ENCODE measurements at places on chromosomes 7 and 10.
A peak's percentile ranks its signal among the peaks of the same experiment; 100 is the strongest.

DNA sequence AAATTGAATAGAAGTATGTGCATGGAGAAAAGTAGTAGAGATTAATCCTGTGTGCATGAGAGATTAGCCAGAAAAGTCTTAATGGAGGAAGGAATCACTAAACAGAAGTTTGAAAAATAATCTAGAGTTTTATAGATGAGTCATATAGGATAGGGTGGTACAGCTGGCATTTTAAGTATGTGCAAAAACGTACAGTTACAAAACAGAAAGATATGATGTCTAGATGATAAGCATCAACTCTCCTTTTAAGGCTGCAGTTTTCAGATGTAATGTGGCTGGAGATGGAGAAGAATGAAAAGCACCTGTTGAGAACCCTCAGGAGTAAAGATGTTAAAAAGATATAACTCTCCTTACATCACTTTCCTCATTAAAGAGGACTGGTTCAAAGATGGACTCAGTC, 271.3 kb downstream of the STK31 start:
- DNase-seq: no peak

- DNase-seq: no peak
Measured at GRCh38 chr7:84847790-84848189, 339.1 kb downstream of the SEMA3D start.

- DNase-seq: peak; percentile 68
Measured at GRCh38 chr10:125160856-125161706, 718 bp upstream of the CTBP2 start.

- no peak for DNase-seq
Measured at GRCh38 chr10:101759309-101760247, 16.3 kb downstream of the FGF8 start.

DNA sequence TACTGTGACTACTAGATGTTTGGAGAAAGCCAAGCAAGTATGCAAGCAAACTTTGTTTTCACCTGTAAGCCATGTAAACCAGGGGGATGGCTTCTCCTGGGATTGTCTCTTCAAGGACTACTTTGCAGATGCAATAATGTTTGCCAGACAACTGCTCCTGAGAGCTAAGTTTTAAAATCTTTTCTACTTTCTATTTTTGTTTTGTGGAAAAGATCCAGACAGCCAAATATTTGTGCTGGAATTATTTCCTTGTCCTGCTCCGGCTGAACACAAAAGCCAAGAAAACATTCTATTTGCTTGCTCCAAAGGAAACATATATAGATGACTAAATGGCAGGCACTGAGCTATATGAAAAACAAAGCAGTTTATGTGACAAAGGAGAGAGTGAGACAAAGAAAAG, 51.6 kb downstream of the TFPI2 start:
- DNase-seq: no peak

GRCh38 chr7:4531236-4531635, 150.9 kb upstream of the FOXK1 start:
- no peak for DNase-seq

- no peak for DNase-seq
Measured at GRCh38 chr7:32459788-32460187, 30.4 kb downstream of the LSM5 start.

DNA sequence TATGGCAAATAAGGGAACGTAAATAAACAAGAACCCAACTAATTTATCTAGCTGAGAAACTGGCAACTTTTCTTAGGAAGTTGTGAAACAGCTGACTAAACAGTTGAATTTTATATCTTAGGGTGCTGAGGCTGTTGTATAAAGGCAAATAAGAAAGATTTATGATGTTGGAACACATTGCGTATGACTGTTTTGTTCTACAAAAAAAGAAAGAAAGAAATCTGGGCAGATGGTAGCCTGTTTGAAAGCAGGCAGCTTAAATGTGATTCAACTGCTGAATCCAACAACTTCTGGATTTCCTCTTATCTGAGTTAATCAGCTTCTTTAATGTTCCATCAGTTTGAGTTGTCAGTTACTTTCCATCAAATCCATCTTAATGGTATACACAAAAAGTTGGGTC, 214.5 kb downstream of the SNX13 start:
- no peak for DNase-seq

GRCh38 chr7:95309951-95310350, 14.4 kb downstream of the PON1 start:
- DNase-seq: no peak

DNA sequence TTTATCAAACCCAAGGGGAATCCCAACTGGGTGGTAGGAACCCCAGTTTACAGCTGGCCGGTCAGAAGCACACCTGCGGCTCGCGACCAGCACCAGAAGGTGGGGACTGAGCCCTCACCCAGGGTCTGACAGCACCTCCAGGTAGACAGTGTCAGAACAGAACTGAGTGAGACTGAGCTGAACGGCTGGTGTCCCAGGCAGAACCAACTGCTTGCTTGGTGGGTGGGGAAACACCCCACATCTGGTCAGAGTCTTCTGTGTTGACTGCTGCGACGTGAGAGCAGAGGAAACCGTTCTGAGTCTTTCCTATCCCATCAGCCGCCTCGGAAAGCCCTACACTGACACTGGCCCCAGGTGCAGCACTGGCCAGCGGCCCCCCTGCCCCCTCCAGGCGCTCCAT, 160.7 kb downstream of the MAD1L1 start:
- no peak for DNase-seq

- DNase-seq: no peak
Measured at GRCh38 chr7:11298220-11298619, 324.5 kb downstream of the PHF14 start.

- no peak for DNase-seq
Measured at GRCh38 chr7:77833136-77833535, 34.6 kb downstream of the PHTF2 start.

DNA sequence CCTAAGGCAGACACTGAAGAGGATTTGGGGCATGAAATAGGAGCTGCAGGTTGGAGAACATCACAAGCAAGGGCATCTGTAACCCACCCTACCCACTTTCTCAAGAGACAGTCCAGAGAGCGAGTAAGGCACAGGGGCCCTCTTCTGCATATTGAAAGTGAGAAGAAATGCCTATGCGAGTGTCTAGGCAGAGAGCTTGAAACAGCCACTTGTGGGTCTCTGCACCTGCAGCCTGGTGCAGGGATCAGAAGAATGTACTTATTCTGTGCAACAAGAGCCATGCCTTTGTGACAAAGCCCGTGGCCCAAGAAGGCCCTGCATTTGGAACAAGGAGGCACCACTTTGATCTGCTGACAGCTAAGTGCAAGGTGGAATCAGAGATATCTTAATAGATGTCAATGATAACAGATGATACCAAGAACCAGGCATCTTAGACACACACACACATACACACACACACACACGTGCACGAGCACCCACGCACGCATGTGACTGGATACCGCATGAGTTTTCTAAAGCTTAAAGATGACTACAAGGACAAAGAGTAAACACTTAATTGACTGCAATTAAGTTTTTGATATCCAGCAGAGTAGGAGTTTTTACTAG, 89.3 kb downstream of the NPSR1 start:
- DNase-seq: no peak

DNA sequence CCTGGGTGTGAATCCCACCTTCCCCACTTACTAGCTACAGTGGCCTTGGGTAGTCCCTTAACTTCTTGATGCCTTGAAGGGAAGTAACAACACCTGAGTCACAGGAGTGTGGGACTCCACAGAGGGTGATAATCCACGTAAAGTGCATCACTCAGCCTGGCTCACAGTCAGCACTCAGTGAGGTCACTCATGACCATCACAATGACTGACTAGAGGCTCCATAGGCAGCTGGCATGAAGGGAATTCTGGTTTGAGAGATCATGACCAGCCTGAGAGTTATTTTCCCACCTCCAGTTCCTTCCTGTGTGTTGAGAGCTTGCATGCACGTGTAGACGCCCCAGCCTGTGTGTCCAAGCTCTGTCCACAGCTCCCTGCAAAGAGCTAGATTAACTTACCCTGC, 34.8 kb downstream of the NEUROG3 start:
- no peak for DNase-seq

- DNase-seq: no peak
Measured at GRCh38 chr10:109474812-109475211, 448.5 kb downstream of the XPNPEP1 start.

DNA sequence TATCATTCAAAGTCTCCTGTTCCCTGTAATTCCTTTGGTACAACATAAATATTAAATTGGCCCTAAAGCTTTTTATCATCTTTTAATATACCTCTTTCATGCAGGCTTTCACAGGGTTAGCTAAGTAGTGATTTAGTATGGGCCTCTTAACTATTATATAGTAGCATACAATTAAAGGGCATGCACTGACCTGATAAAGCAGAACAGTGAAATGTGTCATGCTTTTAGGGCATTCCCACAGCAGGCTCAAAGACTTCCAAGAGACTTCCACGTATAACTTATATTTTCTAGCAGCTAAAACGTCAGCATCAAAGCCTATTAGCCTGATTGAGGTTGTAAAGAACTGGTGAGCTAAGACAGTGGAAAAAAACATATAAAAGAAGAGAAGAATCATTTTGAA, 35.3 kb downstream of the SAMD8 start:
- DNase-seq: no peak

DNA sequence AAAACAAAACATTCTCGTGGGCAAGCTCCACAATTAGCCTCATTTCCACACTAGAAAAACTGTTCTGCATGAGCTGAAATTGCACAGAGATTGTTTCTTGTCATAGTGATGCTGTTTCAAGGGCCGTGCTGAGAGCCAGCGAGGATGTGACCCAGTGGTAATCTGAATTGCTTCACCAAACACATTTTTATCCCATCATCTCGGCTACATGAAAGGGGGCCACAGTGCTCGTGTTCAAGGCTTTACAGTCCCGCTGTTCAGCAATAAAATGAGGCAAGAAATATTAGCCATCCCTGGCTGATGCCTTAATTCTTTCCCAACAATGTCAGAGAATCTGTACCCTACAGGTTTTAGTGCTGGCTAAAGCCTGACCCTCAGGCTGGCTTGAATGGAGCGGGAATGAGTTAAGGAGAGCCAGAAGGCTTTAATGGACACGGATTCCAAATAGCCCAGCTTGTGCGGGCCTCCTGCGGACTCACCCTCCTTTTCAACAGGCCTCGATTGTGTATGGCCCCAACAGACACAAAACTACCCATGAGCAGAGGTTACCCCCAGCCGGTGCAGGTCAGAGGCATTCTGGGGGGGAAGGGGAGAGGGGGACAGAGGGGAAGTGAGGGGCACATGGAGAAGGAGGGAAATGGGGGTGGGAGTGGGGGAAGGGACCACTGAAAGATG, 2.0 kb upstream of the GDF10 start:
- no peak for DNase-seq

DNA sequence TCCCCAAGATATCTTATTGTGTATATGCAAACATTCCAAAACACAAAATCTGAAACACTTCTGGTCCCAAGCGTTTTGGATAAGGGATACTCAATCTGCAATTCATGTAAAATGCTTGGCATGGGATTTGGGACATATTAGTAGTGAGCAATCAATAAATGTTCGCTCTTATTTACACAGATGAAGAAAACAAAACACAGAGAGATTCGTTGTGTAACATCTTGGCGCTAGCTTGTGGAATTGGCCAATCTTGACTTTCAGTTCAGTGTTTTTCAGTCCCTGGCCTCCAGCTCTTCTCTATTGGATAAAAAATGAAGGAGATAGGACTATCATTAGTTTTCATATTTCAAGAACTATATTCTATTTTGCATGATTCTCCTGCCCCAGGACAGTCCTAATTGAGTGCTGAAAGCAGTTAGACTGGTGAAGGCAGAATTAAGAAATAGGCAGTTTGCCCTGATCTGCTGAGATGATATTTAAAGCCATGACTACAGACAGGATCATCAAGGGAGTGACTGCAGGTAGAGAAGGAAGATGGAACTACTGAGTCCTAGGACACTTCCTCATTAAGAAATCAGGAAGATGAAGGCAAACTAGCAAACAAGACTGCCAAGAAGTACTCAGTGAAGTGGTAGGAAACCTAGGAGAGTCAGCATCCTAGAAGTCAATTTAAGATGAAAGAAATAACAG, 1.8 kb downstream of the PNLIPRP3 start:
- no peak for DNase-seq

GRCh38 chr10:106402458-106402857, 762.0 kb downstream of the SORCS1 start:
- DNase-seq: no peak

DNA sequence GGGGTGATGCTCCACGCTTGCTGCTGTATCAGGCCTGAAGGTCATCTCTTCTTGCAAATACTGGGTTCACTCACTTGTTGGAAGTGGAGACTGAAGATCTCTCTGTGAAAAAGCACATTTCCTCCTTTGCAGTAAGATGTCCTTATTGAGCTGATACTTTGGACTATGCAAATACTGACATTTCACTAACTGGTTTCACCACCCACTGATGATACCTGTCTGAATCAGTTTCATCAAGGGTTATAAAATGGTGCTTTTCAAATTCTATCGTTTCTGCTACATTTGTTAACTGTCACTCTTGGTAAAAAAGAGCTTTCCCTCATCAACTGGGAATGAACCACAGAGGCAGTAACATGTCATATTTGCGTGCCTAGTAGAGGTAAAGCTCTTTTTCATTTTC, 35.5 kb downstream of the RAB19 start:
- no peak for DNase-seq

DNA sequence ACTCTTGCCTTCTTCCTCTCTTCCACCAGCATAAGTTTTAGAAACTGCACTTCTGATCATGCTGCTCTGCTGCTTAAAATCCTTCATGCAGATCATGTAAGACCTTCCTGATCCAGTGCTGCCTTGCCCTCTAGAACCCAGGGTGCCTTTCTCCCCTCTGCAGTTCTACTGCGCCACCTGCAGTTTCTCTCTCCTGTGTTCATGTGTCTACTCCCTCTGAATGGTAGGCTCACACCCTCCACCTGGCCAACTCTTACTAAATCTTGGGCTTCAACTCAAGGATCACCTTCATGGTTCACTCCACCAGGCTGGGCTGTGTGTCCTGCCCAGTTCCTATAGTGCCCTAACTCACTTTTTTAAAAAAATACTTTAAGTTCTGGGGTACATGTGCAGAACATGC, 174.6 kb upstream of the ITGB1 start:
- no peak for DNase-seq

GRCh38 chr10:49817845-49818244, 55.7 kb upstream of the OGDHL start:
- no peak for DNase-seq

- DNase-seq: no peak
Measured at GRCh38 chr7:132991615-132992587, 90.0 kb downstream of the CHCHD3 start.

GRCh38 chr10:102752934-102753664, 9.4 kb downstream of the WBP1L start:
- DNase-seq: no peak
